ENCODE measurements at places on chromosomes 4 and X.

DNA sequence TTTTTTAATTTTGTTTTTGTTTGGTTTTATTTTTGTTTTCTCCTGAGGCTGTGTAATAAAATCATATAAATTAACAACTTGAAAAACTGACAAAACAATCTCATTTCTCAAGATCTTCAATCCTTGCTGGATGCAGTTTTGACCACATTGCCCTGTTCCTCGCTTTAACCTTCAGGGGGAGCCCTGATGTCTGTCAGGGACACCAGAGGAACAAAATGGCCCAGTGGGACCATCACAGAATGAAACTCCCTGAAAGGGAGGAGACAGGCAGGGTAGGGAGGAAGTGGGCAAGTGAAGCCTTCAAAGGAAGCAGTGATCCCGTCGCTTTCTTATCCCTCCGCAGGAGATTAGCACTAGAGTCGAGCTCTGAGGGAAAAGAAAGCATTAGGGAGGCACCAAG is 274.9 kb upstream of the LDB2 start:
- DNase-seq = no peak

DNA sequence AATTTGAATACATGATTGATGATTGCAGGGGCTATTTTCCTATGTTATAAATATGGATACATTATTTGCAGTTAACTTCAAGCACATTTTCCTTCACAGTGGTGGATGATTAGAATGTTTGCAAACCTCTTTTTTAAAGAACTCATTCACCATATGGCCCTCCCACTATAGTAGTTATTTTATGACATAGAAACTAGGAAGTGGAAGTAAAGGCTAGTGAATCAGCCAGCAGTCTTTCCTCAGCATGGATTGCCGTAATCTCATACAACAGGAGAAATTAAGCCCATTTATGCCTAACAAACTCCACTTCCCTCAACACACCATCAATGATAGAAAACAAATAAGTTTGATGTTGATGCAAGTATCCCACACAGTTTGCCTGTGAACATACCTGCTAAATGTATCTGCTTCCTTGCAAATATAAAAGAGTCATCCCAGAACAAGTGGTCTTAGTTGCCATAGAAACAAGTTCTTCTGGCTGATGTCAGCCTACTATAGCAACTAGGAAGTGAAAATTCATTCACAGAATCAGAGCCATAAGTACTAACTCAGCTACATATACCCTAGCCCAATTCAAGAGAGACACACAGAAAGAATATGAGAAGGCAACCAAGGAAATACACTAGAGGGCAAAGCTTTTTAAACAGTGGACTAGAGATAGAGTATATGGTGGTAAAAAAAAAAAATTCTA is 100.9 kb upstream of the RADX start:
- DNase-seq = no peak

GRCh38 chrX:129654652-129655546 is at the start of gene APLN:
TSS of gene APLN (minus strand) at chrX:129654956. CDS start at chrX:129654630, 326 bp downstream.
- DNase-seq = no peak

DNA sequence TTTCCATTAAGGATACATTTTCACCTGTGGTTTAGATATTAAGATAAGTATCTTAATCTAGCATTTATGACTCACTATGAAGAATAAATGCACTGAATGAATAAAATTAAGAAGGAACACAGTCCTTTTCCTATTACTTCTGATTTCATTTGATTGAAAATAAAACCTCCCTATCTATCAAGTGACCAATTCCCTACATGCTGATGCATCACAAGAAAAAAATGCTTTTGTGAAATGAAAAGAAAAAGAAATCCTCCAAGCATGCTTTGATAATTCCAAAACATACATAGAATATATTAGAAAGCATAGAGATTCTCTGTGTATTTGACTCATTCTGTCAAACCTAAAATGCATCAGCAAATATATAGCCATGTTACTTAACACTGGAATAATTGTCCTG is 37.1 kb downstream of the PCDH10 start:
- no peak for DNase-seq

- DNase-seq = no peak
Observed at GRCh38 chr4:6785572-6785925, 3.0 kb downstream of the KIAA0232 start.

- no peak for DNase-seq
Observed at GRCh38 chr4:74651198-74651597, 143.1 kb downstream of the BTC start.

- no peak for DNase-seq
Observed at GRCh38 chrX:42664680-42665079, 113.3 kb downstream of the PPP1R2C start.

DNA sequence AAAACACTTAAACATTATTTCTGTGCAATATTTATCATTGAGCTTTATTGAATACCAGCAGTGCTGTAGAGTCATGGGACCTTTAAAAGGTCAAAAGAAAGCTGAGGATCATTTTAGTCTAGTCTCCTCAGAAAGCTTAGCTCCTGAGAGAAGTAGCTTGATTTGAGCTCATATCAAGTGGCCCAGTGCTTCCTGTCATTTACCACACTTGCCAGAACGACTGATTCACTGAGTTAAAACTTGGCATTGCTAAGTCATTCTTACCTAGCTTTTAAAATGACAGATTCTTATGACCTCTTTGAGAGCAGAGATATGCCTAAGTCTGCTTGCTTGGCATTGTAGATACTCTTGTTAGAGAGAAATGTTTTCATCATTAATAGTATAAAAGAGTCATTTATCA is 15.2 kb downstream of the SEPTIN11 start:
- DNase-seq = no peak

DNA sequence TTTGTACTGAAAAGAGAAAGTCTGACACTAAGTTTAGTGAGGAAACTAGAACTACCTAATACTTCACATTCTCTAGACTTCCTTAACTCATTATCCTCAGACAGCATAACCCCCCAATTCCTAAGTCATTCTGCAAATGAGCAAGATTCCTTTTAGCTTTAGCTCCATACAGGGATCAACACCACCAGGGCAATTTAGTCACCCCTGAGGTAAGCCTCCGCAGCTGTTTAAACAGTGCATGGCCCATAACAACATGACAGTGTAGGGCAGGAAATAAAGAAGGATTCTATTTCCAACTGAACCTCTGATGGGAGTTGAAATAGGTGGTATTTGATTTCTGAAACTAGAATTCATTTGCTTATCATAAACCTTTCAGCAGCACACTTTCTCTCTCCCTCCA is 112.8 kb upstream of the DKK2 start:
- DNase-seq = no peak

- no peak for DNase-seq
Observed at GRCh38 chr4:181810711-181811110, 432.5 kb upstream of the TENM3 start.

GRCh38 chr4:8534129-8534528 is 46.1 kb upstream of the GPR78 start:
- no peak for DNase-seq

DNA sequence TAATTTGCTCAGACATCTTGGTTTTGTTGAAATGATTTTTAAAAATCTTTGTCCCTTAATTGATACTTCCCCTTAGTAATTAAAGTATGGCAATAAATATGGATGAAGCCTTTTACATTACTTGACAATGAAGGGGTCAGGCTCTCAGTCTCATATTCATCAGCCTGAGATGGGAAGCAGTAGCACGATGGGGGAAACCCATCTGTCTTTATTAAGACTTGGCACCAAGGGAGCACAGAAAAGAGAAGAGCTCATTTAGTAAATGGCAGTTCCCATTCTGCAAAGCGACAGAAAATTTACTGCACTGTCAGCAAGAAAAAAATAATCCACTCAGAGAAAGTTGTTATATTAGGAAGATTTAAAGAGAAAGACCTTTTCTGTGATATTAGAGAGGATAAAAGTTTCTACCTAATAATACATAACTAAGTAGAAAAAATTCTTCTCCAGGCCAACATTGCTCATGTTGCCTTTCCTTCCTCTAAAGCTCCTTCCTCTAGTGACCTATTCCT is 7.9 kb upstream of the SERTM2 start:
- no peak for DNase-seq

GRCh38 chr4:18155067-18156041 is 133.8 kb upstream of the LCORL start:
- no peak for DNase-seq

DNA sequence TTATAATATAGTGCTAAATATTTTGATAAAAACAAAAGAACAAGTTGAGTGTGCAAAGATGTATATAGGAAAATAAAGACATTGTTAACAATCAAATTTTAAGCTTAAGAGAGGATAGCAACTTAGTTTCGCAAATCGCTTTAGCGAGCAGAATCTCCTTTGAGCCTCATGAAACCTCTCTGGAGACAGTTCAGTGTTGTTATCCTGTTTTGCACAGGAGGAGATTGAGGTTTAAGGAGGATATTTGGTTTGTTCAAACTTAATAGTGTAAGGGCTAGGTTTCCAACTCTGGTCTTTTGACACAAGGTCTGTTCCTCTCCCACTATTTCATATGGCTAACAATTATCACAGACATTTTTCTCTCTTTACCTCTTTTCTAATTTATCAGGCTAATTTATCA is 1848.5 kb upstream of the TENM3 start:
- no peak for DNase-seq

DNA sequence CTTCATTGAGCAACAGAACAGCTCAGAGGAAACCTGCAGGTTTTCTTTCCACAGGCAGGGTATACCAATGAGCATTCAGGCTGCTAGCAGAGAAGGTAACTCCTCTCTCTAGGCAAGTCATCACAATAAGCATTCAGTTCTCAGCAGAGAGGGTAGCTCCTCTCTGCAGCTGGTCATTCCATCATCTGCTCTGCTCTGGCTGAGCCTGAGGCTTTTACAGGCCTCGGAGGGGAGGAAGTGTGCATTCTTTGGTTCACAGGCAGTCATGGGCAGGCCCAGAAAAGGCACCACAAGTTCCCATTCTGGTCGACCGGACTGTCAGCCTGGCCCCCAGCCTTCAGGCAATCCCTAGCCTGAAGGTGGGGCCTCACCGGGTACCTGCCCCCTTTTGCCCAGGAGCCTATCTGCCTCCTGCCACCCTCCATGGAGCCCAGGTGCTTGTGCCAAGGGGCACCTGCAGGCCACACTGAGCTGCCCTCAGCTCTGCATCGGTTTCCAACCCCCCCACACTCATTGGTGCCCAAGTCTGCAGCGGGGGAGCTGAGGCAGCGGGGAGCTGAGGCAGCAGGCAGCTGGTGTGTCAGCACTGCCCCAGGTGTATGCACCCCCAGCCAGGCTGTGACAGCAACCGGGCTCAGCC is 83.1 kb downstream of the PRDM5 start:
- DNase-seq = no peak

GRCh38 chrX:40262157-40263013 is 164.6 kb upstream of the BCOR start:
- DNase-seq = no peak

DNA sequence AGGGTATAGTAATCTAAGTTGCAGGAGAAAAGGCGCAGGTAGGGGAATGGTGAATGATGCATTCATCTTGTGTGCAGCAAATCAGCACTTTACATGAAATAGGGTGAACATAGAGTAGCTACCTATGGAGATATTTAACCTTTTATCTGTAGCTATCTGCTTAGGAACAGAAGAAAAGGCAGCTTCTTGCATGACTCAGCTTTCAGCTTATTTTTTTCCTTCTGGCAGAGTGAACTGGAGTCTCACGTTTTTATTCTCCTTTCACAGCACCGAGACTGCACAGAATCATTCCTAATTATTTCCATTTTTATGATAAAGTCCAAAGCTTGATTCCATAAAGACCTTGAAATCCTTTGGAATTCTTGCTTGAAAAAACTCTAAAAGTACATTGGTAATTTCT is 4.8 kb upstream of the SCOC start:
- DNase-seq = no peak

- peak; percentile 97 for DNase-seq
Observed at GRCh38 chr4:78056265-78057129, 626 bp upstream of the FRAS1 start.

GRCh38 chr4:99117876-99118693 is 26.0 kb downstream of the ADH4 start:
- DNase-seq = no peak

- no peak for DNase-seq
Observed at GRCh38 chrX:139121616-139122286, 408.8 kb upstream of the F9 start.

DNA sequence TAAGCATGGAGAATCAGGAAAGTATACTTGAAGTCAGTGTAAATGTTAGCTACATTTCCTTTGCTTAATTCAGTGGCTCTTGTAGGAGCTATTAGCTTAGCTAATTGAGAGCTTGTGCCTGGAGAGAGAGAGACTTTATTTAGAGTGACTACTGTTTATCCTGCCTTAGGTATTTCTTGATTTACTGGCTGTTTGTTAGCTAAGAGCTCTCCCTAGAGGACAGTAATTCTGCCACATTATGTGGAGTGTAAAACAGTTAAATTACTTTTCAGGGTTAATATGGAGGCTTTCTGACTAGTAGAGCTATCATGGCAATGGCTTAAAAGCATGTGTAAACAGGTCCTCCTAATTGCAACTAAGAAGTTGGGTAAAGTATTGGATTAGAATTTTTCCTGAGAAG is 306.5 kb upstream of the TECRL start:
- DNase-seq = no peak

DNA sequence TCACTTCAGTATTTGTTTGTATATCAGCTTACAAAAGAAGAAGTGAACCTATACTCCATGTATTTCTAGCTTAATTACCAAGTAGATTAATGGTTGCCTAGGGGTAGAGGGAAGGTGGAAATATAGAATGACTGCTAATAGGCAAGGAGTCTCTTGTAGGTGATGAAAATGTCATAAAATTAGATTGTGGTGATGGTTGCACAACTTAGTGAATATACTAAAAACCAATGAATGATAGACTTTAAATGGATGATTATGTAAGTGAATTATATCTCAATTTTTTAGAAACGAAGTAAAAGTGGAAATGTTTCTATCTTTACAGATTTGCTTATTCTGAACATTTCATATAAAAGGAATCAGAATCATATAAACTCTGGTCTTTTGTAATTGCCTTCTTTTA is 165.5 kb downstream of the AWAT2 start:
- DNase-seq = no peak
